ENCODE measurements at places on chromosomes 4 and X. TPM values are rescaled to one million over a fixed set of nuclear protein-coding genes. Genes with fewer than 3 reads are reported as not detected.

DNA sequence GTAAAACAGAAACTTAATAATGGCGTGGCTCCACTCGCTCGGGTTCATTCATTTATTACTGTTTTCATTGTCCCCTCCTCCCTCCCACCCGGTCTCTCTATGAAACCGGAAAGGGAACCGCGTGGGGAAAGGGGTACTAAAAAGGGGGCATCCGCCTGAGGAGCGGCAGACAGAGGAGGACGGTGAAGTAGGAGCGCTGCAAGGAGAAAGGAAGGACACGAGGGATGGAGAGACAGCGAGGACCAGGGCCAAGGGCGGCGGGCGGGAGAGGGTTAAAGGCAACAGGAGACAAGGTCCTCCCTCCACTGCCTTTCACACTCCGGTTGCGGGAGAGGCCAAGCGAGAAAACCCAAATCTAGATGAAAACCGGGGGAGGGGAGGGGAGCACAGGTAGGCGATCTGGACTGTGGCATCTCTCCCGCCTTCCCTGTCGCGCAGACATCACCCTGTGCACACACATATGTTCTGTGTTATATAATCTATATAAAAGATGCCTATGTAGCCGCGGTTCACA lies 829 bp downstream of the ELOVL6 start:
- H3K27me3 ChIP-seq = no peaks in the 10 kb centered on the region
- peak; percentile 48 for DNase-seq
- peaks cover 24% of the 10 kb centered on the region for H3K4me1 ChIP-seq
- peak overlapping the region; percentile 78 for H3K27ac ChIP-seq
- no peaks in the 10 kb centered on the region for H3K36me3 ChIP-seq

- no peak overlapping the region for H3K4me3 ChIP-seq
- H3K27me3 ChIP-seq = no peaks in the 10 kb centered on the region
- no peak overlapping the region for H3K27ac ChIP-seq
- no peaks in the 10 kb centered on the region for H3K36me3 ChIP-seq
These were observed 454.2 kb downstream of the GRIA2 start for GRCh38 chr4:157674699-157675098.

DNA sequence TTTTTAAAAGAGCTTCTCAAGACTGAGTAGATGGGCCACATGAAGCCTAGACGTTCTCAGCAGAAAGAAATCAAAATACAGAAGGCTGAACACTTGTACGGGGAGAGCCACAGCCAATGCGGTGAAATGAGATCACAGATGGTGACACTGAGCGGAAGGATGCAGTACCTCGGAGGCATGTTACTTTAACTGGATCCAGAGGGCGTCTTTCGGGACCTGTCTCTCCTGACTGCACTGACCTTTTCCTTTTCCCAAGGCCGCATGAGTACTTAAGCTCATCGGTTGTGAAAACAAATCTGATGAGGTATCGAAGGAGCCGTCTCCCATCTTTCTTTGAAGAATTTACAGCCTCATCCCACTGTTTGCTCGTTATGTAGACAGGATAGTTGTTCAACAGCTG lies 32.6 kb downstream of the BEND4 start:
- no peaks in the 10 kb centered on the region for H3K36me3 ChIP-seq
- no peak for DNase-seq
- no peaks in the 10 kb centered on the region for H3K4me1 ChIP-seq
- H3K27me3 ChIP-seq = no peaks in the 10 kb centered on the region

DNA sequence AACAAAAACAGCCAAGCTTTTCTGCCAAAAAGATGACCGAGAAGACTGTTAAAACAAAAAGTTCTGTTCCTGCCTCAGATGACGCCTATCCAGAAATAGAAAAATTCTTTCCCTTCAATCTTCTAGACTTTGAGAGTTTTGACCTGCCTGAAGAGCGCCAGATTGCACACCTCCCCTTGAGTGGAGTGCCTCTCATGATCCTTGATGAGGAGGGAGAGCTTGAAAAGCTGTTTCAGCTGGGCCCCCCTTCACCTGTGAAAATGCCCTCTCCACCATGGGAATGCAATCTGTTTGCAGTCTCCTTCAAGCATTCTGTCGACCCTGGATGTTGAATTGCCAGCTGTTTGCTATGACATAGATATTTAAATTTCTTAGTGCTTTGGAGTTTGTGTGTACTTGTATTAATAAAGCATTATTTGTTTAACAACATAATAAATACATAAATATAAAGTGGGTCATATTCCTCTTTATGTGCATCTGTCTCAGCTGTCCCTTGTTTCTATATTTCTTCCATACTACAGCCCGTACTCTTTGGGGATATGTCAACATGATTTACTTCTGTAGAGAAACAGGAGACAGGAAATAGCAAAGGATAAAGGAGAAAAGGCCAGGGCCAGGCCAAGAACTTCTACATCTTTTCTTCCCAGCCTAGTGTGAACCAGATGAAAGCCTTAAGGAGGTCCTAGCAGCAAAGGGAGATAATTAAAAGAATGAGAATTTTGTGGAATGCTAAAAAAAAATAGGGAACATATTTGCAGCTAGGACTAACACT lies 667 bp downstream of the PTTG2 start:
- no peak for DNase-seq
- H3K4me3 ChIP-seq = no peak overlapping the region
- no peaks in the 10 kb centered on the region for H3K4me1 ChIP-seq
- no peaks in the 10 kb centered on the region for H3K27me3 ChIP-seq
- no peaks in the 10 kb centered on the region for H3K36me3 ChIP-seq

- H3K4me3 ChIP-seq = no peak overlapping the region
- H3K27me3 ChIP-seq = no peaks in the 10 kb centered on the region
- no peaks in the 10 kb centered on the region for H3K4me1 ChIP-seq
- H3K27ac ChIP-seq = no peak overlapping the region
- no peak for DNase-seq
- H3K36me3 ChIP-seq = no peaks in the 10 kb centered on the region
These were observed 34.7 kb downstream of the TMPRSS11A start for GRCh38 chr4:67928546-67928945.

SOX3 gene
- not detected for total RNA-seq

Measured in Caco-2 (cell line).